ENCODE measurements at places on chromosomes 12 and 14. TPM values are rescaled to one million over a fixed set of nuclear protein-coding genes. Genes with fewer than 3 reads are reported as not detected.

Gene SLC6A15
- polyA plus RNA-seq = 1.6 TPM

Gene ATG2B
- polyA plus RNA-seq = 21.5 TPM

Gene RPL36AL
- polyA plus RNA-seq = 175 TPM

Gene FMNL3
- 26.8 TPM for polyA plus RNA-seq

Gene NEUROD4
- not detected for polyA plus RNA-seq

Gene CABP1
- polyA plus RNA-seq = 1.6 TPM

Gene PCED1B
- polyA plus RNA-seq = 0.82 TPM

Gene NGB
- not detected for polyA plus RNA-seq

Gene MORN3
- 0.12 TPM for polyA plus RNA-seq

Gene SLC10A1
- polyA plus RNA-seq = not detected

Gene FGF23
- polyA plus RNA-seq = 0.22 TPM

Gene P2RX2
- not detected for polyA plus RNA-seq

Gene NKX2-1
- not detected for polyA plus RNA-seq

Gene PTGER2
- 4.8 TPM for polyA plus RNA-seq

Gene LTBP2
- polyA plus RNA-seq = 9.6 TPM

Gene IL23A
- 0.85 TPM for polyA plus RNA-seq

Gene C12orf60
- polyA plus RNA-seq = 1.5 TPM

Gene SIX6
- polyA plus RNA-seq = not detected

Gene COX14
- polyA plus RNA-seq = 41.6 TPM

Gene ANKS1B
- polyA plus RNA-seq = 4.7 TPM

Gene GALNT16
- 20.6 TPM for polyA plus RNA-seq

Gene KLHL33
- polyA plus RNA-seq = 0.41 TPM

Gene CHFR
- 17.0 TPM for polyA plus RNA-seq

Gene WSCD2
- 2.9 TPM for polyA plus RNA-seq

Gene FOXM1
- 17.3 TPM for polyA plus RNA-seq

Gene HIP1R
- polyA plus RNA-seq = 4.6 TPM

Gene SLC2A14
- polyA plus RNA-seq = not detected

Gene ARF3
- 51.3 TPM for polyA plus RNA-seq

Gene RNF34
- polyA plus RNA-seq = 27.6 TPM

Gene IFNG
- not detected for polyA plus RNA-seq

Gene TMPRSS12
- polyA plus RNA-seq = not detected
